ENCODE measurements at places on chromosomes 4 and X.

GRCh38 chrX:20913760-20914159 is 460.5 kb upstream of the CNKSR2 start:
- DNase-seq = no peak

DNA sequence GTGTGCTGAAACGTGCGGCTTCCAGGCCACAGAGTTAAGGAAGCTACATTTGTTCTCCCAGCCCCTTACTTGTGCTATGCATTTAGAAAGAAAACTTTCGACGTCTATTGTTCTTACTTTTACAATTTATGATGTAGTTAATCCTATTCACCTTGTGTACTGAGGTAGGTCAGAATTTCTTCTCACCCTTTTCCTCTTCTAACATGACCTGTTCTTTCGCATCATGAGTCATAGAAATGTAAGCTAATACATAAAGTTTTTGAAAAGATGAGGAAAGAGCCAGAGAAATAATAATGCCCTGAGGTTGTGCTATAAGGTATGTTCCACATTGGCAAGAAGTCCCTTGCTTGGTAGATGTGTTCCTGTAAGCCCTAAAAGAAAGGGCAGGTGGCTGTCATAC is 298.3 kb downstream of the TRIML1 start:
- DNase-seq = no peak

DNA sequence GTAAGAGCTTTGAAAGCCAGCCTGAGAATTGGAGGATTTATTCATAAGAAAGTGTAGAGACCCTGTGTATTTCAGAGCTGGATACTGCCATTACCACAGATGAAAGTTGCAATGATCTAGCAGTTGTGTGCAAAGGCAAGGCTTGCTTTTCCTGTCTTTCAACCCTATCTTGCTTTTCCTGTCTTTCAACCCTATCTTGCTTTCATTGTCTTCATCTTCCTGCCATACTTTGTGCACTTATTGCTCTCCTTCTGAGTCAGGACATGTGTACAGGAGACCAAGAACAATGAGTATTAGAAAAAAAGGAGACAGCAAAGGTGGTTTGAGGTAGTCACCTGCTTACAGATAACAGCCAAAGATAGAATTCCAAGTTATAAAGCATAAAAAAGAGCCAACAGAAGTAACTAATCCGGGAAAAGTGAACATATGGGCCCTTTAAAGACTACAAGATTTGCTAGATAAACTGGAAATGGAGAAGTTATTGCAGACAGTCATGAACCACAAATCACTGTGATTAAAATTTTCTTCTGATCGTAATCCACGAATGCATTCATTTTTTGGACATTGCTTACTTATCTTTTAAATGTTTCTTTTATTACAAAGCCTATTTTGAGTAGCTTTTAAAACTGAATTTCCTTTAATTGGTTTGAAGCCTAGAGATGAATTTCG is 17.2 kb downstream of the C1QTNF7 start:
- no peak for DNase-seq

GRCh38 chr4:8086783-8087445 is 71.7 kb downstream of the ABLIM2 start:
- DNase-seq = no peak

DNA sequence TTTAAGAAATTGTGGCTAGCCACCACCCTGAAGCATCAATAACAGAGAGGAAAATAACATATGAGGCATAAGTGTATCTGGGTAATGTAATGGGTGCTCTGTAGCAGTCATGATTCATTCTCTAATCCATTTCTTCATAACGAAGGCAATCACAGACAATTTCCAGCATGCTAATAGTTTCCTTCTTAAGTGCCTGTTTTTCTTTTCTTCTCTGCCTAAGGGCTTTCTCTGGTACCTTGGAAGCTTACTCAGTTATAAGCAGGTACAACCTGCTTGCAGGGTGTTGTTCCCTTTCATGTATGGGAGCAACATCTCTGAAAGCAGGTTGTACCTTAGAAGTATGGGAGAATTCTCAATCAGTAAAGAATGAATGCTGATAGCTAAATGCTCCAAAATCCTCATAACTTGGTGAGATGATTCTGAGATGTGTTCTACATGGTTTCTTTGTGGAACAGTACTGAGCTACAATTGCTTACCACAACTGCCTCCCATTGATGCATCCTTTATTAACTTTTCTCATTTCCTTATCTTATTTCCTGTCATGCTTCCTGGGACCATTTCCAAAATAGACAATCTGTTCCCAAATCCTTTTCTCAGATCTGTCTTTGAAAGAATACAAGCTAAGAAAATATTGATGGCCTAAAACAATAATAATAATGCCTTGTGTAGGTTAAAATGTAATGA is 247.6 kb downstream of the PAPSS1 start:
- DNase-seq = no peak

DNA sequence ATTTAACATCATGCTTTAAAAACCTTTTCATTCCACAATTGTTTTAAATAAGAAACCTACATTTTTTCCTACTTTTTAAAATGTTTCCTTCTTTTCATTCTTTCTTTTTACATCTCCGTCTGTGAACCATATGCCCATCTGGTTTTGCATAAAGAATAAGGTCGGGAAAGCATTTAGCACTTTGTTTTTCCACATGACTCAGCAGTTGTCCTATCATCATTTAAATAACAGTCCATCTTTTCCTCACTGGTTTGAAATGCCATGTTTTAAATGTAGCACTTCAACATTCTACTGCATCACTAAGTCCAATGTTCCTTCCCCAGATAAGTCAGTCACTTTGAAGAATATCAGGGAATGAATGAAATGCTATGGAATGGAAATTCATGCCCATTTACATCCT is 128.4 kb downstream of the SH3RF1 start:
- DNase-seq = no peak

DNA sequence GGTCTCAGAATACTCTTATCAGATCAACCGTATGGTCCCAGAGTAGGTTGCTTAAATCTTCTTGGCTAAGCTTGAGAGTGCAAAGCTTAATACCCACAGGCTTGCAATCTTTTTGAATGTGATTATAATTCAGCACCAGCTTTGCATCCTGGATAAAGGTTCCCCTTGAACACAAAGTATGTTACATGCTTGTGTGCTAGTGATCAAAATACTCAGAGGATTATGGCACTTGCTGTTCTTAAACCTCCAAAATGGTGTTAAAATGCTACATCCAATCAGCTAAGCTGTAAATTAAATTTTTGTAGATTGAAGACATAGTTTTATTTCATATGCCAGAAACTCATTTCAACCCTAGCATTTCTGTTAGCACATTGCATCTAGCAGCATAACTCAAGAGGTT is 812.2 kb upstream of the TENM3 start:
- DNase-seq = no peak

DNA sequence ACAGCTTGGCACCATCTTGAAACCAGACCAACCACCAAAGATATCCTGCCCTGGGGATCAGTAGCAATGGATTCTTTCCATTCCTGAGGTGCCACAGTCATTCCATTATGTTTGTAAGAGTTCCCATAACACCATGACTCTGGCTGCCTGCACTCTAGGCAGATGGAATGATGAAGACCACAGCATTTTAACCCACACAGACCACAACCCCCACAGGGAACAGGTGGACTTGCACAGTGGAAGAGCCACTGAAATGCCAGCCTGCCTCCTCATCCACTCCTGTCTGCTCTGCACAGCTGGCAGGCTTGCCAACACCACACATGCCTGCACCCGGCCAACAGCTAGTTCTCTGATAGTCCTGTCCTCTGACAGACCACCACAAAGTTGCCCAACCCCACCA is 2362.2 kb upstream of the AGA start:
- no peak for DNase-seq

GRCh38 chrX:14354521-14354920 is 174.8 kb upstream of the GLRA2 start:
- no peak for DNase-seq

DNA sequence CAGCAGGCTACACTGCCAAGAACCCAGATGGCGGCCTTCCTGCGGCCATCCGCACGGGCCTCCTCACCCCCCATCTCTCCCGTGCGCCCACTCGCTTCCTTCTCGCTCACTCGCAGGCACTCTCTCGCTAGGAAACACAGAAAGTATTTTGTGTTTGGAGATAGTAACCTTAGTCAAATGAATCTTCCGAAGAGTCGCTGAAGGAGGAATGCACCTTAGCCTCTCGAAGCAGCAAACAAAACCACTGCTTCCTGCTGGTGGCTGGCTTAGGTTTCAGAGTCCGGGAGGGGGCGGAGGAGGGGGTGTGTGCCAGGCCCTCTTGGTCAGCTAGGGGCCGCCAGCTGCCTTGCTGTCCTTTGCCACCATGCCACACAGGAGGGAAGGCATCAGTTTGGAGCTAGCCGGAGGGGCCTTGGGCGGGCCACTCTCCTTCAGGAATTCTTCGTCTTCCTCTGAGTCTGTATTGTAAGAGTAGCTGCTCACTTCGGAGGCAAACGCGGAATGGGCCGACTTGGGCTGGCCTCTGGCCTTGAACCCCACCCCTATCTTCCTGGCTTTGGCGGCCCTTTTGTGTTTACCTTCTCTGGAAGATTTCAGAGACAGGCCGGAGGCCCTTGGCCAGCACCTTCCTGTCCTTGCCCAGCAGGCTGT is 73.2 kb upstream of the UCP1 start:
- DNase-seq = no peak

- no peak for DNase-seq
Observed at GRCh38 chr4:176549161-176549865, 229.5 kb downstream of the SPCS3 start.

DNA sequence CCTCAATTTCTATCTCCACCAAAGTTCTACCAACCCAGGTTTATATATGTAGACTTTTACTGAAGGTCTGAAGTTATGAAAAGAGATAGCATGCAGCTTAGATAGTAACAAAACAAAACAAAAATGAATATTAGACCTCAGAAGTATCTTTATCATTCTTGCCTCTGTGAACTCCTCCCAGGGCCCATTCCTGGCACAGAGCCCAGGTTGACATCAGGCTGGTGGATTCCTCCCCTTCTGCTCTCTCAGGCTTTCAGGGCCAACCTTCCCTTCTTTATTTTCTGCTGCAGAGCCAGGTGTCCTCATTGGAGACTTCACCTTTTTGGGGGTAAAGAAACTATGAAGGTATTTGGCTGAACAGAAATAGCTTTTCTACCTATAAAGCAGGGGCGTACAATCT is 112.8 kb upstream of the PITX2 start:
- DNase-seq = no peak

GRCh38 chr4:184824776-184825084 is 1.0 kb downstream of the ACSL1 start:
- DNase-seq = no peak

DNA sequence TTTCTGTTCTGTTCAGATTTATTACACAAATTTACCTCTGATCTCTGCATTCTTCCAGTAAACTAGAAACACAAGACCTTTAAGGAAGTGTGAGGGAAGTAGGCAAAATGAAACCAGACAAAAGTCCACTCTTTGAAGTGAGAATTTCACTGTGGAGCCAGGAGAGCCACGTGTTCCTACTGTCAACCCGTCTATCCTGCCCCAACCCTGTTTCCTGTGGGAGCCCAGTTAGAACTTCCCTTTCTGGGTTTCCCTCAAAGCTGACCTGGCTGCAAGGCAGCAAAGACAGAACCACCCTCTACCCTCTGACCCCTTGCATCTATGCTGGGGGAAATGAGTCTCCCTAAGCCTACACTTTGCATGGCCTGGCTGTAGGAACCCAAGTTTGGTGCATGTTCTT is 40.0 kb downstream of the TMEM144 start:
- no peak for DNase-seq

GRCh38 chr4:44661940-44662622 is 10.7 kb upstream of the YIPF7 start:
- no peak for DNase-seq

DNA sequence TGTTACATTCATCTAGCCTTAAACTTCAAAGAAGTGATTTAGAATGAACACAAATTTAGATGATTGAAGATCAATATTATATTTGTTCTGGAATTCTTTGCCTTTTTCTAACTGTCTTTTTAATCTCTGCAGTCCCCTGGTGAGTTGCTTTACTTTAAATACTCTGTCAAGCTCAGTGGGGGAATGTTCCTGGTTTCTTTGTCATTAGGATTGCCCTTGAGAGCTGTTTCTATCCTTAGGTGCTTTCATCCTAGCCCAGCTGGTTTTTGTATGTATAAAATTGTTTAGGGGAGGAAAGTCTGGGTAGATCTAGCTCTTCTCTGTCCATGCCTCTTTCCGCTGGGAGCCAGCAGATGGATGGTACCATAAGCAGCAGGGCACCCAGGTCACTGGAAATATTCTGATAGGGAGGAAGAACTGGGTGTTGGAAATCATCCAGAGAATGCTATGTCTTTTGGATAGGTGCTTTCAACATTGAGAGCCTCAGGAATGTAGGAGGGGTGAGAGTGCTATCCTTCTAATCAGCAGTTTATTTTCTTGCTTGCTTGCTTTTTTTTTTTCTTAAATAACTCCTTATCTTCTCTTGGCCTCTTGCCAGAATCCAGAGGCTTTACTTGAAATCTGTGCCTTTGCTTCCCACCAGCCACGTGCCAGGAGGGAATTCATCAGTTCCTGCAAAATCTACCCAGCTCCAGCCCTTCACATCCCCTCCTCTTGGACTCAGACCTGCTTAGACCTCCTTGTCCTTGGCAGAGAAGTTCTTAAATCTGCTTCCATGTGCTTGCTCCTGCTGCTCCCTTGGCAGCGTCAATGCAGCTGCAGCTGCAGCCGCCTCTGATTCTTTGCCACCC is 215.3 kb upstream of the ANXA3 start:
- DNase-seq = no peak

DNA sequence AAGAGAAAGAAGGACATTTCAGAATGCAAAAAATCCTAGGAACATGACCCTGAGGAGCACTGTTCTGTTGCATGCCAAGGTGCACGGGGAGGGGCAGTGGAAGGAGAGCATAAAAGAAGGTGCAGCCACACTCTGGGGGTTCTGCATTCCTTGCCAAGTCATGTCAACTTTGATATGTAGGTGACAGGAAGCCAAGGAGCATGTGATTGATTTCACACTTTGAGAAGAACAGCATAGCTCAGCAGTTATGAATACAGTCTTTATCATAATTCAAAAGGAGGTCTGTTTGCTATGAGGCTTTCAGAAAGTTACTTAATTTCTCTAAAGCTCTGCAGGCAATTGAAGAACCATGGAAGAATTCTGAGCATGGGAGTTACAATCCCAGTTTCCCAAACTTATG is 50.6 kb downstream of the SCFD2 start:
- DNase-seq = no peak

DNA sequence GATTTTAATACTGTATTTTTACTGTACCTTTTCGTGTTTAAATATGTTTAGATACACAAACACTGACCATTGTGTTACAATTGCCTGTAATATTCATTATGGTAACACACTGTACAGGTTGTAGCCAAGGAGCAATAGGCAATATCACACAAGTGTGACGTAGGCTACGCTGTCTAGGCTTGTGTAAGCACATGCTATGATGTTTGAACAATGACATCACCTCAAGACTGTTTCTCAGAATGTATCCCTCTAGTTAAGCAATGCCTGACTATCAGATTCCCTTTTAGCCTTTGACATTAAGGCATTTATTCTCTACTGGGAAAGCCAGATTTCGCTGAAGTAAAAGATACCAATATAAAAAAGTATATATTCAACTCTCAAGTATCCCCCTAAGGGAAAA is 66.2 kb downstream of the VCX3A start:
- no peak for DNase-seq

DNA sequence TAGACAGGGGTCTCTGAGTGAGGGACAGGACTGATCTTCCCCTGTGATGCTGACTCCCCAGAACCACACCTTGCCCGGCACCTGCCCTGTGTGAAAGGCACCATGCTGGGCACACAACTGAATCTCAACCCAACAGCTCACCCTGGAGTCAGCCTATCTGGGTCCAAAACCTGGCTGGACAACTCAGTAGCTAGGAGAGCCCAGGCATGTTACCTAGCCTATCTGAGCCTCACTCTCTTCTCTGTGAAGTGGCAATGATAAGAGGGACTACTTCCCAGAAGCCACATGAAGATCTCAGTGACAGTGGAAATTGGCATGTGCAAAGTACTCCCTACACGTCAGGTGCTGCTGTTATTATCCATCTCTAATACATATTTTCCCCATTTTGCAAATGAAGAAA is 44.8 kb upstream of the PPP2R2C start:
- DNase-seq = no peak
